Fibroblast of skin of right quadriceps (primary cell): ENCODE measurements at places on chromosomes 5 and 9.

GRCh38 chr5:17340379-17340778, 122.9 kb downstream of the BASP1 start:
- DNase-seq: peak; percentile 48

- no peak for DNase-seq
These were observed 27.1 kb upstream of the VCAN start for GRCh38 chr5:83444445-83444844.

- no peak for DNase-seq
These were observed 26.0 kb downstream of the SERINC5 start for GRCh38 chr5:80229902-80230255.

DNA sequence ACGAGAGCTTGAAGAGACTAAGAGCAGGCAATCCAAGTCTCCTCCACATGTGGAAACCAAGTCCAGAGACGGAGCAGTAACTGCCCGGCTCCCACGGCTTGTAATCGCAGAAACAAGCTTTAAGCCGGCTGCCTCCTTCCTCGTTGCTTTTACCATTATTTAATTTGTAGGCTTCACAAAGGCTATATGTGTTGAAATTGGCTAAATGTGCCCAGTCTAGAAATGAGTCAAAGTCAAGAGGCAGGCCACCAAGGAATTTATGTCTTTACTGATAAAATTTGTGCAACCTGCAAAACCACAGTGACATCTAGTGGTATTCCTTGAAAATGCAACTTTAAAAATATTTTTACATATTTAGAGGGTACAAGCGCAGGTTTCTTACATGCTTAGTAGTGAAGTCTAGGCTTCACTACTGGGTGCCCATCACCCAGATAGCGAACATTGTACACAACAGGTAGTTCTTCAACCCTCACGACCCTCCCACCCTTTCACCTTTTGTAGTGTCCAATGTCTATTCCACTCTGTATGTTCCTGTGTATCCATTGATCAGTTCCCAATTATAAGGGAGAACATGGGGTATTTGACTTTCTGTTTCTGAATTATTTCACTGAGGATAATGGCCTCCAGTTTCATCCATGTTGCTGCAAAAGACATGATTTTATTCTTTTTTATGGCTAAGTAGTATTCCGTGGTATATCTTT, 33.5 kb upstream of the EBF1 start:
- DNase-seq: peak; percentile 81

DNA sequence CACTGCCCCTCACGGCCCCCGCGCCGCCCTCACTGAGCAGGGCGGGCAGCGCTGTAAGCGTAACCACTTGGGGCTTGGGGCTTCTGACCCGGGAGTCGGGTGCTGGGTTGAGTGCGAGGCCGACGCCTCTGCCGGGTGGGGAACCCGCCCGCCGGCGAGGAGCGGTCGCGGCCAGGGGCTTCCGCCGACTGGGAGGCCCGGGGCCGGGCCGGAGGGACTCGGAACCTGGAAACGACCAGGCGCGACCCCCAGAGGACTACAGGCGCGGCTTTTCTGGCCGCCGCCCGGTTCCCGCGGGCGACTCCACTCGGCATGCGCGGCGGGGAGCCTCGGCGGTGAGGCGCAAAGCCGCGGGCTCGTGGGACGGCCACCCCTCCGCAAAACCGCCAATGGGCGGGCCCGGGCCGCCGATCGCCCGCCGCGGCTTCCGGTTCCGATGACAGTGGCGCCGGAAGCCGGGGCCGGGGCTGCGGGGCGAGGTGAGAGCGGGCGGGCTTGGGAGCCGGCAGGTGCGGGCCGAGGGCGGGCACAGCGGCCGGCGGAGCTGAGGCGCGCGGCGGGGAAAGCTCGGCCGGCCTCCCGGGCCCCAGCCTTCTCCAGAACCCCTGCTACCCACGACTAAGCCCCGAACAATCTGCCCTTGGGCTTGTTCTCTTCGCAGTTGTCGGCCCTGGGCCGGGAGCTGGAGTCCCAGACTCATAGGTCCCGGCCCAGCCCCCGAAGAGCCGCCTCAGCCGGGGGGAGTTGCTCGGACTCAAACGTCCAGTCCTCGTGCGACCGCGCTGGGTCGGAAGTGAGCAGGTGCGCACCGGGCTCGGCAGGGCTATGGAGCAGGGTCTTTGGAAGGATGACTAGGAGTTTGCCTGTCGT, at the start of gene RMND5B:
Gene RMND5B (plus strand): TSS at position 439 of the 870 bp plus-strand sequence. CDS start 7,106 bp downstream, outside the sequence.
- peak; percentile 77 for DNase-seq

GRCh38 chr9:316382-316965, 101.8 kb downstream of the DOCK8 start:
- DNase-seq: no peak

DNA sequence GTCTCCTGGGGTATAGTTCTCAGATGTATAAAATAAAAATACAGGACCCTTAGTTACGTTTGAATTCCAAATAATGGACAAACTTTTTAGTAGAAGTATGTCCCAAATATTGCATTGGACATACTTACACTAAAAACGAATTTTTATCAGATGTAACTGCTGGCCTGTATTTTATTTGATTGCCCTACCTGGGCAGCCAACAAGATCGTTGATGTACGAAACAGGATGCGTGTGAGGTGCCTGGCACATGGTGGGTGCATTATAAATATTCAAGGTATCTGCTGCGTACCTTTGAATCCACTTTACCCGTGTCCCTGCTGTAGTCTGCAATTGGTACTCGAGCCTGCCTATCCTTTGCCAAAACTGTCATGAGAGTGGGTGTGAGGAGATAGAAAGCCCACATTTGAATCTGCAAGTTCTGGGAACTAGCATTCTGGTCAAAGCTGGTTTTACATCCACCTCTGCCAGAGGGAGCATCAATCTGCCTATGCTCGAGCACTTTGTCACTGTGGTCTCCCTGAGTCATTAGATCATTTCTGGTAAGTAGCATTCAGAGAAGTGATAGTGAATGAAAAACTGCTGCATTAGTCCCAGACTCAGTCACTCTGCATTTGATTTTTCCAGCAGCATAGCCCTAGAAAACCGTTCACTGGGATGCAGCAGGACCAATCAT, 133.7 kb upstream of the IQGAP2 start:
- DNase-seq: no peak

DNA sequence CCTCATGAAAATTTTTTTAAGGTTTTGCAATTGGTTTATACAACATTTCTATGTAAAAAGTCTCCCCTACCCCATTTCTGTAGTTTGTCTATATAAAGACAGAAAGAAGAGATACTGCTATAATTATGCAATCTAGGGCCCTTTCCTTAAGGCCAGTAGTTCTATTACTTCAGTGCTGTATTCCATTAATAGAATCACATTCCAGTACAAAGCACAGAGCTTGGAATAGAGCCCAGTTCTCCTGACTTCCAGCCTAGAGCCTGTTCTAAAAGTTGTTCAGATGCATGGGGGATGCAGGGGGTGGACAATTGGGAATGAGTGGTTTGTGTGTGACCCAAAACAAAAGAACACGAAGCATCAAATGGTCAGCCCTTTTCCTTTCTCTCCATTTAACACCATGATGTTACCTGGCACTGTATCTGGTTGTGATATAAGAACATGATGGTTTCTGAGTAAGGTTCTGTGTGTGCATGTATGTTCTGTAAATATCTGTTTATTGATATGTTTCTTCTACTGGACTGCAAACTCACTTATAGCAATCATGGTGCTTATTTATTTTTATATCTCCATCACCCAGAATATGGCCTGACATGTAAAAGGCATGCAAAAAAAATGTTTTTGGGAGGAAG, 8.2 kb upstream of the GRAMD2B start:
- peak; percentile 84 for DNase-seq

DNA sequence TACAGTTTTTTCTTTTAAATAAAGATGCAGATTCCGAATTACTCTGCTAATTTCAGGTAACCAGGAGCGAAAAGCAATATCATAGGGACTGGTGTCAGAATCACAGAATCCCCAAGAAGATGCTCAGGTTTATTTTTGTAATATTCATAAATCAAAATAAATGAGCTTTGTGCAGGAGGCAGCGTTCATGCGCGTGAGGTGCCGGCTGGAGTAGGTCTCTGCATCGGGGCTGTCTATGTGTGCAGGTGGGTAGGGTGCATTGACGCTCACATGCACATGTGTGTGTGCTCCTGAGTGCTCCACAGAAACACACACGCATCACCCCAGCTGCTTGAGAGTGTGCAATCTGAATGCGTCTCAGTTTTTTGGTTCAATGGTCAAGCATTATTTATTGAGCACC, 226.4 kb downstream of the PBX3 start:
- no peak for DNase-seq

GRCh38 chr9:99350461-99350860, 128.4 kb downstream of the SEC61B start:
- no peak for DNase-seq

DNA sequence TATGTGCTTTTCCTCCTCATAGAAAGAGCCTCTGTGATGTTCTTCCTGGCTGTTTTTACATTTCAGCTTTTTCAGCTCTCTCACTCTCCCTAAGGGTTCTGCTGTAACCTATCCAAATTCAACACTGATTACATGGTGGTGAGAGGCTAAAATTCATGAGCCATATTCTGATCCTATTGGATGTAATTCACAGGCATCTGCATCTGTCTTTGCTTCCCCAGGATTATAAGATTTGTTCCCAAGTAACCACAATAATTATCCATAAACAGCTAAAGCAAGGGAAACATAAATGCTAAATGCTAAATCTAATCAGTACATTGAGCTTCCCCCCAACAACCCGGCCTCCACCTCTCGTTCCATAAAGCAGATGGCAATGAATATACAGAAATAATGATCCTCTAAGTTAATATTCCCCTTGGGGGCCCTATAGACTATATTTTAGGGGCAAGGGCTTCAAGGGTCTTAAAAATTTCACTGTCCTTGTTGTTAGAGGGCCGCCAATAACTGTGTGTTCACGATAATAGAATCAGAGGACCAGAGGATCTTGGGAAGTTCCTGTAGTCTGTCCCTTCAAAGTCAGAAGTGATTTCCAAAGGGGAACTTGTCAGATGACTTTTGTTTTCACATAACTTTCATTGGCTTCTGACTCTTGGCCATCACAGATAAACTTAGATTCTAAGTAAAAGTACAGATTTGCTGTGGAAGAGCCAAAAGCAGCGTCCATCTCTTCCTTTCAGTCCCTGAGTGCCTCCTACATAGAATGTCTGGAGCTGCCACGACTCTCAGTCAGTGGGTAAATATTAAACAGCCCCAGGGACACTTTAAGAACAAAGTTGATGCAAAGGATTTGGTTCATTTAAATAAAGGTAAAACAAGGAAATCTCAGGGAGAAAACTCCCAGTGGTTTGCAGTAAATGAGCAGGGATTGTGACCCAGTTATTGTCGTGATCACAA, 125.6 kb downstream of the ALDH1A1 start:
- DNase-seq: peak; percentile 33

GRCh38 chr5:121218086-121218485, 633.6 kb upstream of the FTMT start:
- no peak for DNase-seq

- DNase-seq: no peak
These were observed 36.0 kb upstream of the CREBRF start for GRCh38 chr5:173020154-173020581.

GRCh38 chr5:88673253-88674105, 209.5 kb downstream of the MEF2C start:
- no peak for DNase-seq

- no peak for DNase-seq
These were observed 331.8 kb upstream of the ITGA1 start for GRCh38 chr5:52455920-52456319.

DNA sequence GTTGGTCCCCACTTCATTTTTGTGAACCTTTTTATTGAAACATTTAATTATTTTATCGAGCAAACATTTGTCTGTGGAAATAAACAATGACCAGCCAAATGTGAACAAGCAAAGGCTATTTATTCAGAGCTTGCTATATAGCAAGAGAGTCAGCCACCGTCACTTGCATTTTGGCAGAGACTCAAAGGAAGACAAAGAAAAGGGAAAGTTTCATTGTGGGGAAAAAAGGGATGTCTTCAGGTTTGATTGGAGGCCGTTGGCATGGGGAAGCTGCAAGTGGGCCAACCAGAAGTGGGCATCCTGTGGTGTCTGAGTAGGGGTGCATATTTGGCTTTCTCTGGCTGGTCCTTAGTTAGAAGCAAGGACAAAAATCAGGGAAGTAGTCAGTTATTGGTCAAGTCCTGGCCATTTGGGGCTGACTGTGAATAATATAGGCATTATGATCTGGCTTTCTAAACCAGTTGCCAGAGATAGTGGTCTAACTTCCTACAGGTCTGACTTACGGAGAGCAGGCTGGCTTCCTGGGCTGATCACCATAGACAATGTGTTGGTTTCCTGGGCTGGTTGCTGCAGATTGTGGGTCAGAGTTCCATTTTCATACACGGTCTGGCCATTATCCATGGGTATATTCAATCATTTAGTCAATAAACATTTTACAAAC, 16.6 kb downstream of the ENC1 start:
- no peak for DNase-seq

DNA sequence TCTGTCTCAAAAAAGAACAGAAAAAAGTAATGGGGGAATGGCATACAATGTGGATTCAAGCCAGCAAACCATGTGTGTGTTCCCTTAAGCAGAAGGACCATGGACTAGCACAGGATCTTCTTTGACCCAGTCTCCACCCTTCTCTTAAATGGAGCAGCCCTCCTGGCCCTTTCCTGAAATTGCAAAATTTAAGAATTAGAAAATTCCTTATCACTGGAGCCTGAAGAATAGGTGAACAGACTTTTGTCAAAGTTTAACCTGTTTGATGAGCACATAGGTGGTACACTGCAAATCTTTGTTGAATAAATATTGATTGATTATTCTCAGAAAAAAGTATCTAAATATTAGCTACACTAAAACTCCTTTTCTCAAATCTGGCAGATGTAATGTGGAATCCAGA, 12.6 kb downstream of the DMGDH start:
- DNase-seq: no peak

DNA sequence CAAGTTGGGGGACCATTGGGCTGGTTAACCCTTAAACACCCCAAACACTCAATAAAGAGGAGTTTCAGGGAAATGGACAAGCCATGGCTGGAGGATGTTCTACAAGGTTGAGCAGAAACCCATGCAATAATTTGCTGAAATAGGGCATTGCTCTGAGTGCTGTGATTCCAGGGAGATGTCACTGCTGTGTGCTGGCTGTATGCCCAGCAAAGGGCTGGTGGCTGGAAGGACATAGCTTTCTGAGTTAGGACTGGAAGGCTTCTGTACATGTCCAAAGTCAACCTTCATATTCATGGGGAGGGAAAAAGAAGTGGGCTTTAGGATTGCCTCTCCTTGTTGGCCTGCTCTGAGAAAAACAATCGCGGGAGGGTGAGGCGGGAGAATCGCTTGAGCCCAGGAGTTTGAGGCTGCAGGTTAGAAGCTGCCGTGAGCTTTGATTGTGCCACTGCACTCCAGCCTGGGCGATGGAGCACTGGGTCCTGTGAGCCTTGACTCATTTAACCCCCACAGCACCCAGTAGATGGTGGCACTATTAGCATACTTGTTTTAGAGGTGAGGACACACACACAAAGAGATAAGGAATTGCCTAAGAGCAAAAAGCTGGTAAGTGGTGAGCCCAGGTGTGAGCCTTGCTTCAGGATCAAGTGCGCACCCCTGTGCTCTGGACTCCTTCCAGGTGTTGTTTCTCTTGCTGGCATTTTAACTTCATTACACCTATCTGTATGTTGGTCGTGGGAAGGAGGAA, 20.4 kb downstream of the IL12B start:
- DNase-seq: no peak

DNA sequence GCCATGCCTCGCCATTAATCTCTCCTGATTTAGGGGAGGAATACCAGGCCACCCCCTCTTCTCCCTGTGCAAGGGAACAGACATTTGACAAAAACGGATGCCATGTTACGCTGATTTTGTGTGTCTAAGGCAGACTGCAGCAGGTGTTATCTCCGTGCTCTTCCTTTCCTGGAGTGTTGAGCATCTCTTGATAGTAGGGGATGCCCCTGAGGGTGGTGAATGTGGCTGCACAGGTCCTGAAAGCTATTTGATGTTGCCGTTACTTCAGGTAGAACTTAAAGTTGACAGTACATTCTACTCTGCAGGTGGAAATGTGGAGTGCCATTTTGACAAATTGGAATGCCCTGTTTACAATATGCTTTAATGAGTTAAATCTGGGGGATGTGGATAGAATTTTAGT, 21.5 kb downstream of the TENT4A start:
- DNase-seq: no peak
